Suprapubic skin (tissue), 4 donors: ENCODE measurements at places on chromosomes 12 and 14. TPM values are rescaled to one million over a fixed set of nuclear protein-coding genes. Genes with fewer than 3 reads are reported as not detected.

KSR2 gene
- total RNA-seq: not detected

HOXC6 gene
- total RNA-seq: 0.98 TPM

DNA sequence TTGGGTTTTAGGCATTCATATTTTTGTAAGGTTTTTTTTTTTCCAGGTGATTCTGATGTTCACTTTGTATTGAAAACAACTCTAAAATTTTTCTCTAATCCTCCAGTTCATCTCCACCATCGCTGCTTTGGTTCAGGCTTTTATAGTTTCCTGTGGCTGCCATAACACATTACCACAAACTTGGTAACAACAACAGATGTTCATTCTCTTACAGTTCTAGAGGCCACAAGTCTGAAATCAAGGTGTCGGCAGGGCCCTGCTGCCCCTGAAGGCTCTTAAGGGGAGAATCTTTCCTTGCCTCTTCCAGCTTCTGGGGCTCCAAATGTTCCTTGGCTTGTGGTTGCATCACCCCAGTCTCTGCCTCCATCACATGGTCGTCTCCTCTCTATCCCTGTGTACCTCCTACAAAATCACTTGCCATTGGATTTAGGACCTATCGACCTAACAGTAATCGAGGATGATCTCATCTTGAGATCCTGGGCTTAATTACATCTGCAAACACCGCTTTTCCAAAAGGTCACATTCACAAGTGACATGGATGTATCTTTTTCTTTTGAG, 55.2 kb downstream of the PELI2 start:
- H3K27me3 ChIP-seq: no peaks in the 10 kb centered on the region
- no peak overlapping the region for H3K27ac ChIP-seq
- DNase-seq: no peak
- H3K4me1 ChIP-seq: peaks cover 31% of the 10 kb centered on the region
- no peak overlapping the region for H3K4me3 ChIP-seq

KHNYN gene
- total RNA-seq: 145 TPM

PTPN6 gene
- 59.1 TPM for total RNA-seq

- no peak overlapping the region for H3K4me3 ChIP-seq
- H3K27me3 ChIP-seq: no peaks in the 10 kb centered on the region
- no peaks in the 10 kb centered on the region for H3K36me3 ChIP-seq
- no peak for DNase-seq
- no peak overlapping the region for H3K27ac ChIP-seq
These were observed 334.6 kb upstream of the FKBP4 start for GRCh38 chr12:2460051-2460670.
